ENCODE measurements at places on chromosomes 16 and 17.

DNA sequence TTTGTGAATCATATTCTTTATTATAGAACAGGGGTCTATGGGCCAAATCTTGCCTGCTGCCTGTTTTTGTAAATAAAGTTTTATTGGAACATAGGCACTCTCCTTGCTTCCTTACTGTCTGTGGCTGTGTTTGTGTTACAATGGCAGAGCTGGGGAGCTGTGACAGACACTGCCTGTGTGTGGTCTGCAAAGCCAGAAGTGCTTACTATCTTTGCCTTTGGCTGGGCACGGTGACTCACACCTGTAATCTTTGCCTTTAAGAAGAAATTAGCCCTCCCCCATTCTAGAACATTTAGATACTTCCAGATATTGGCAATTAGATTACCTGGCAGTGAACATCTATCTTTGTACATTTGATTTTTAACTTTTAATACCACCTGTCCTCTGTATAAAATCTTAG is 308.3 kb downstream of the FOXL1 start:
- peak; percentile 49 for DNase-seq

DNA sequence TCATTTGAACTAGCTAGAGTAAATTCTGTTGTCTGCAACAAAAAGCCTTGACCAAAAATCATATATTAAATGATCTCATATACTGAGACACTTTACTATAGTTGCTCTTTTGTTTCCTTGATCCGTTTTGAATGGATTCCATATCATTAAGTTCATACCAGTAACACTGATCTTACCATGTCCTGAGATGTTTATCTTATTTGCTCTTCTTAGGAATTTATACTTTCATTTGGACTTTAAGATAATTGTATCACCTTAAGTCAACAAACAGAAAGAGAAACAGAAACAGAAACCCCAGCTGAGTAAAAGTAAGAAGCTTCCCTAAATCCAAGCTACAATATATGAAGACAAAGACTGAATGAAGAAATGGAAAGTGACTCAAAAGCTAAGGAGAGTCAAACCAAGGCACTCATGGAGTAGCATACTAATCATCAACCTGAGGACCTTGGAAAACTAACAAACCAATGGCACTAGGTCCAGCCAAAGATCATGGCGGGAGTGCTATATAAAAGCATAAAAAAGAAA is 106.5 kb upstream of the COX10 start:
- no peak for DNase-seq

DNA sequence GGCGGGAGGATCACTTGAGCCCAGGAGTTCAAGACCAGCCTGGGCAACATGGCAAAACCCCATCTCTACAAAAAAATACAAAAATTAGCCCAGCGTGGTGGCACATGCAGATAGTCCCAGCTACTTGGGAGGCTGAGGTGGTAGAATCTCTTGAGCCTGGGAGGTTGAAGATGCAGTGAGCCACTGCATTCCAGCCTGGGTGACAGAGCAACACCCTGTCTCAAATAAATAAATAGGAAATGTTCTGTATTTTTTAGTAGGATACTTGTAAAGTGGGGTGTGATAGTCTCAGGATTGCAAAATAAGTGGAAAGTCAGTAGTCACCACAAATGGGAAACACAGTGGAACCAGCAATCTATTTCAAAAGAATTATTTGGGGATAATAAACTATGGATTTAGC is 4.0 kb downstream of the RSPRY1 start:
- DNase-seq, result no peak

- DNase-seq, result no peak
Observed at GRCh38 chr17:7346761-7347614, 5.0 kb upstream of the KCTD11 start.

GRCh38 chr16:74726716-74727115 is 26.1 kb upstream of the MLKL start:
- peak; percentile 22 for DNase-seq

DNA sequence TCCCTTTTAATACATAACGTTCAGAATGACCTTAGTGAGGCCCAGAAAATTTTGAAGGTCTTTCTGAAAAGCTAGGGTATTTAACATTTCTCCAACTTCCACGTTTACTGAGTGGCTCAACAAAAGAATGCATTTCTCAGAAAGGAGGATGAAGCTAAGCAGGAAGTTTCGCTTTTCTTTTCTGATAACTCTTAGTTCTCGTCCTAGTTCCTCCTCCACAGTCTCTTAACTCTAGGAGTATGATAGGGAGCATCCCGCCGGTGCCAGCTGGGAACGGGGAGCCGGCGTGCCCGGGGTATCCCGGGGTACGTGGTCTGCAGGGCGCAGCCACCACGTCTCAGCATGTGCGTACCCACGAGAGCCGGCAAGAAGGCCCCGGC is 363 bp downstream of the KARS1 start:
- no peak for DNase-seq

- peak; percentile 67 for DNase-seq
Observed at GRCh38 chr16:67562918-67563707, 787 bp downstream of the CTCF start.

DNA sequence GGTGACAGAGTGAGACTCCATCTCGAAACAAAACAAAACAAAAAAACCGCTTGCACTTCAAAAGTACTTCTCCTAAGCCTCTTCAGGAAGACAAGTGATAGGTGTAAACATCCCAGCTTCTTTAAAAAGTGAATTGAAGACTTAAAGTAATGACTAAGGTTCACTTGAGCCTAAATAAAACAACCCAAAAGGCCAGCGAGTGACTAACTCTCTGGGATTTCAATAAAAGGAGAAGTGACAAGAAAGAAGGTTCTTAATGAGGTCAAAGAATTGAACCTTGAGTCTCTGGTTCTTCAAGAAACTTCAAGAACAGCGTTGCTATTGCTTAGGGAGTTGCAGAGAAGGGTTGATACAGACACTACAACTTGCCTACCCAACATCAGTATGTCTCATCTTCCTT is 42.2 kb downstream of the STX8 start:
- no peak for DNase-seq

DNA sequence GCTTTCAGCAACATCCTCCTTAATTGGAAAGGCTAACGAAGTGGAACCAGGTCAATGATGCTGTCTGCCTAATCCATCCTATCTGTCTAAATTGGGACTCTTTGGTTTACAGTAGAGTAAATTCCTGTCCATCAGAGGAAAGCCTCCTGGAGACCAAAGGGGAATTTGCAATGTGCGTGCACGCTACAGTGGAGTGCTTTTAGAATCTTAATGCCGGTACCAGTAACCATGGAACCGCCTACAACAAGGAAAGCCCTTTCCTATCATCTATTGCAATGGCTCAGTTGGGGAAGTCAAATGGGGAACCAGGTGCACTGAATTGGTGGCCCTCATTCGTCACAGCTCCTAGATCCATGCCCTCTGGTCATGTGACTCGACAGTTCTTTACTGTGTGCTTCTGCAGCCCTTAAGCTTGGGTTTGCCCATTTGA is 110.1 kb downstream of the XYLT1 start:
- no peak for DNase-seq

DNA sequence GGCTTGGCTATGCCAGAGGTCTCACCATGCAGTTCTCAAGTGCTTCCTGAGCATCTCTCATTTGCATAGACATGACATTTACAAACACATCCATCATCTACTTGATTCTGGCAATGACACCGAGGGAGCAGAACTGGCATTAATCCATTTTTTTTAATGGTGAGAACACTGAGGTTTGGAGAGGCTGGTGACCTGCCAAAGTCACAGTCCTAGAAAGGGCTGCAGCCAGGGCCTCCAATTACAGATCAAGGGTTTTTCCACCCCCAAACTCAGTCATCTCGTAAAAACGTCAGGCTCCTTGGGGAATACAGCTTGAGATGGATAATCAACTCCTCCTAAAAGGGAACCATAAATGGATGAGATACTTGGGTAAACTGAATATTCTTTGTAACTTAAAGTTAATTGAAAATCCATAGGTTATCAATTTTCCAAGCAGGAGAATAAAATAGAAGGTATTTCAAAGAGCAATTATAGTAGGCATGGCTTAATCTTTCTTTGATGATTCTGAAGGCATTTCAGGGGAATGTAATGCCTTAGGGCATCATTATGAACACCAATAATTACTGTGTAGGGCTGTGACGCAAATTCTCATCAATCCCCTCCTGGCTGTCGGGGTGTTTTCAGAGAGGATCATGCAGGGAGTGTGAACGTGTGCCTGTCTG is 9.4 kb upstream of the MEOX1 start:
- DNase-seq, result peak; percentile 72

GRCh38 chr17:6599364-6599763 is 41.1 kb downstream of the KIAA0753 start:
- no peak for DNase-seq

DNA sequence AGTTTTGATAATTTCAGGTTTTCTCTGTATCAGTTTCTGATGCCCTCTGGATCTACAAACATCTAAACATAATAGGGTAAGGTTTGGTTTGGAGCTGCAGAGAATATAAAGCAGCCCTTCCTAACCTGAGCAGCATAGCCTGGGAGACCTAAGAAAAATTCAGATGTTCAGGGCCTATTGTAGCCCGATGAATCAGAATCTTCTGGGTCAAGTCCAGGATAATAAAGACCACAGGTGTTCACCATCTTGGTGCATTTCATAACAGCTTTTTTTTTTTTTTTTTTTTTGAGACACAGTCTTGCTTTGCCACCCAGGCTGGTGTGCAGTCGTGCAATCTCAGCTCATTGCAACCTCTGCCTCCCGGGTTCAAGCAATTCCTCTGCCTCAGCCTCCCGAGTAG is 19.7 kb upstream of the ARHGAP17 start:
- DNase-seq, result no peak

GRCh38 chr17:978103-979093 is 1.2 kb downstream of the NXN start:
- no peak for DNase-seq

DNA sequence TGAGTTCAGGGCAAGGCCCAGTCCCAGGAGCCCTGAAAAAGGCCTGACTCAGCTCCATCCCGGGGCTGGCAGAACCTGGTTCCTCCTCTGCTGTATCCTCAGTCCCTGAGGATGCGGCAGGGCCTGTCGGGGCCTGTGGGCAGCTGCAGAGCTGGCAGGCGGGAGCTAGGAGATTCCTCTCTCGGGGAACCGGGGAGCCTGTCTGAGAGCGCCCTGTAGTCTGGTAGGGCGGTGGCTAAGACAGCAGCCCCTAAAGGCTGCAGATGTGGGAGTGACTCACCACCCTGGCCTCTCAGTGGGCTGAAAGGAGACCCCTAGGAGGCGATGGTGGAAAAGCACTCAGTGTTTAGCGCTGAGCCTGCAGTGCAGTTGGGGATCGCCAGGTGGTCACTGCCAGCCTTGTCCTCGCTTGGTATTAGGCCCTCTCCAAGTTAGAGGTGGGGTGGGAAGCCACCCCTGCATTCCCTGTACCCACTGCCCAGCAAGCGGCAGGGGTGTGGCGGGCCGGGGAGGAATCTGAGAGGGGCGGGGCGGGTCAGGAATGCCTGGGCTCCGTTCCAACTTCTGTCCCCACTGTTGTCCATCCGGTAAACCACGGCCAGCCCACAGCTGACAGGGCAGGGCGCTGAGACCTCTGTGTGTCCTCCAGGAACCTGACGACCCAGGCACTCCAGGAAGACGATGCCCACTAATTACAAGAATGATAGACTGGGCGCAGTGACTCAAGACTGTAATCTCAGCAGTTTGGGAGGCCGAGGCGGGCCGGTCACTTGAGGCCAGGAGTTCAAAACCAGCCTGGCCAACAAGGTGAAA is 29.5 kb upstream of the CDH1 start:
- DNase-seq, result peak; percentile 95

- DNase-seq, result peak; percentile 95
Observed at GRCh38 chr16:70746708-70747424, 54.1 kb downstream of the VAC14 start.

GRCh38 chr16:52953215-52953614 is 99.5 kb downstream of the CHD9NB start:
- no peak for DNase-seq

Data from RPMI7951 (cell line).